Colonic mucosa (tissue), 4 donors: ENCODE measurements at places on chromosomes 11 and 22. TPM values are rescaled to one million over a fixed set of nuclear protein-coding genes. Genes with fewer than 3 reads are reported as not detected.

Gene NLRP10
- total RNA-seq, result not detected

Gene SYT9
- 0.07 TPM for total RNA-seq

Gene CADM1
- 5.2 TPM for total RNA-seq

Gene GPR137
- 58.8 TPM for total RNA-seq

- DNase-seq, result no peak
- no peaks in the 10 kb centered on the region for H3K4me1 ChIP-seq
- no peak overlapping the region for H3K4me3 ChIP-seq
- no peaks in the 10 kb centered on the region for H3K36me3 ChIP-seq
- no peak overlapping the region for H3K27ac ChIP-seq
Observed at GRCh38 chr11:122069707-122070360, 46.2 kb downstream of the BLID start.

DNA sequence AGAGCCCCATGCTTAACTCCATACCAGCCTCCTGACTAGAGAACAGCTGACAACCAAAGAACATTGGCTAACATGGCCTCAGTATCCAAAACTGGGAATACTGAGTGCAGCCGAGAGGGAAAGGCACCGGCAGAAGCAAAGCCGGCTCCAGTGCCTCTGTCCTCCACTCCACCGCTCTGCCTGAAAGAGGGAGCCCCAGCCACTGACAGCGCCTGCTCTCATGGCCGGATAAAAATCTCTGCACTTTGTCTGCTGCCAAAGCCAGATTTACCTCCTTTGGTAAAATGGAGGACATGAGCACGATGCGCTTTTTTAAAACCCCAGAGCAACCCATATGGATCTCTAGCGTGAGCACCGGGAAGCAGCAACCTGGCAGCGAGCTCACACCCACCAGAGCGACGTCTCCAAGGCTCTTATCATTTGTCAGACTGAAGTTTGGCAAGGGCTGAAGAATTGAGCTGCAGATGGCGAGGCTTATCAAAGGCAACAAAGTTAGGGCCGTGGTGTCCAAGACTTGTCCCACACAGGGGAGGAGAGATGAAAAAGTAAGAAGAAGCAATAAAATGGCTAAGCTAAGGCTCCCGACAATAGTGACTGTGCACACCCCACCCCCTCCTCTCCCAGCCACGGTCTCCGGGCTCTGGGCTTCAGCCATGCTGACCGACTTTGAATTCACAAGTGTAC, 71.4 kb downstream of the EFCAB6 start:
- no peaks in the 10 kb centered on the region for H3K4me1 ChIP-seq
- no peaks in the 10 kb centered on the region for H3K27me3 ChIP-seq
- H3K36me3 ChIP-seq, result no peaks in the 10 kb centered on the region

- DNase-seq, result no peak
- no peaks in the 10 kb centered on the region for H3K4me1 ChIP-seq
- H3K27ac ChIP-seq, result no peak overlapping the region
- no peaks in the 10 kb centered on the region for H3K36me3 ChIP-seq
Observed at GRCh38 chr11:94604482-94604881, 37.3 kb downstream of the PIWIL4 start.

GRCh38 chr11:111570796-111571195, 30.3 kb downstream of the LAYN start:
- H3K36me3 ChIP-seq, result no peaks in the 10 kb centered on the region
- H3K4me1 ChIP-seq, result no peaks in the 10 kb centered on the region
- H3K4me3 ChIP-seq, result no peak overlapping the region
- DNase-seq, result no peak

DNA sequence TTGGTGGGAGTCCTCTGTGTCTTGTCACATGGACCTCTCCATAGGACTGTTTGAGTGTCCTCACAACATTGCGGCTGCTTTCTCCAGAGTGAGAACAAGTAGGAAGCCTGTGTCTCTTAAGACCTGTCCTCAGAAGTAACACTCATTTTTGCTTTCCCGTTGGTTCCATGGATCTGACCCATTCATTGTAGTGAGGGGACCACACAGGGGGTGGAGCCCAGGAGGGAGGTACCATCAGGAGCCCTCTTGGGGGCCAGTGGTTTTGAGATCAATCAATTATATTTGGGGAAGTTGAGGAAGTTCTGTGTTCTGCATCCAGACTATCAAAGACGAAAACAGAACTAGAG, 5.4 kb upstream of the ELFN2 start:
- no peaks in the 10 kb centered on the region for H3K4me1 ChIP-seq
- H3K36me3 ChIP-seq, result no peaks in the 10 kb centered on the region
- no peak overlapping the region for H3K27ac ChIP-seq
- H3K4me3 ChIP-seq, result no peak overlapping the region
- peaks cover 13% of the 10 kb centered on the region for H3K27me3 ChIP-seq
- no peak for DNase-seq

GRCh38 chr11:17775507-17776211, 41.1 kb downstream of the KCNC1 start:
- H3K4me1 ChIP-seq, result no peaks in the 10 kb centered on the region
- H3K36me3 ChIP-seq, result no peaks in the 10 kb centered on the region
- DNase-seq, result no peak

- no peak overlapping the region for H3K4me3 ChIP-seq
- no peak for DNase-seq
- no peak overlapping the region for H3K27ac ChIP-seq
- no peaks in the 10 kb centered on the region for H3K4me1 ChIP-seq
- H3K27me3 ChIP-seq, result no peaks in the 10 kb centered on the region
Observed at GRCh38 chr11:83648610-83649527, 362.7 kb upstream of the CCDC90B start.

GRCh38 chr11:61912991-61913698, 4.2 kb downstream of the RAB3IL1 start:
- H3K4me3 ChIP-seq, result no peak overlapping the region
- H3K36me3 ChIP-seq, result no peaks in the 10 kb centered on the region
- H3K27me3 ChIP-seq, result peaks cover 11% of the 10 kb centered on the region
- no peak overlapping the region for H3K27ac ChIP-seq
- H3K4me1 ChIP-seq, result no peaks in the 10 kb centered on the region

- no peak overlapping the region for H3K4me3 ChIP-seq
- H3K36me3 ChIP-seq, result no peaks in the 10 kb centered on the region
- H3K4me1 ChIP-seq, result no peaks in the 10 kb centered on the region
- DNase-seq, result no peak
- no peak overlapping the region for H3K27ac ChIP-seq
Observed at GRCh38 chr22:26601726-26602125, 11.8 kb upstream of the TPST2 start.

GRCh38 chr11:65311170-65311678, 3.4 kb upstream of the CDC42EP2 start:
- no peaks in the 10 kb centered on the region for H3K36me3 ChIP-seq
- no peak for DNase-seq
- H3K4me1 ChIP-seq, result peaks cover 18% of the 10 kb centered on the region
- no peaks in the 10 kb centered on the region for H3K27me3 ChIP-seq

DNA sequence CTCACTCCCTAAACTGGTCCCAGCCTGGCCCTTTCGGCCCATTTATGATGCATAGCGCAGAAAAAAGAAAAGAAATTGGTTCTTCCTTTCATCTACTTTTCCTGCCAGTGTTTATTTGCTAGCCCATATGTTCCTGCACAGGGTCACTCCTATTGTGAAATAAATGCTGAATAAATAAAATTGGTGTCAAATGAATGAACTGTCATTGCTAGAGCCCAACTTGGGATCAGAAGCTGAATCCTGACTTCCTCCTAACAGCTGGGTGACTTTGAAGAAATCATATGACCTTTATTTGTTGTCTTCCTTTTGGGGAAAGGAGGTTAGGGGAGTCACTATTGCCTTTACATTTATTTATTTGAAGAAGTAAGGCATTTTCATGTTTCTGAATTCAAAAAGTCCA, 92.0 kb downstream of the PRR5L start:
- H3K27me3 ChIP-seq, result no peaks in the 10 kb centered on the region
- H3K36me3 ChIP-seq, result no peaks in the 10 kb centered on the region
- H3K4me3 ChIP-seq, result no peak overlapping the region
- no peak for DNase-seq
- H3K27ac ChIP-seq, result no peak overlapping the region

DNA sequence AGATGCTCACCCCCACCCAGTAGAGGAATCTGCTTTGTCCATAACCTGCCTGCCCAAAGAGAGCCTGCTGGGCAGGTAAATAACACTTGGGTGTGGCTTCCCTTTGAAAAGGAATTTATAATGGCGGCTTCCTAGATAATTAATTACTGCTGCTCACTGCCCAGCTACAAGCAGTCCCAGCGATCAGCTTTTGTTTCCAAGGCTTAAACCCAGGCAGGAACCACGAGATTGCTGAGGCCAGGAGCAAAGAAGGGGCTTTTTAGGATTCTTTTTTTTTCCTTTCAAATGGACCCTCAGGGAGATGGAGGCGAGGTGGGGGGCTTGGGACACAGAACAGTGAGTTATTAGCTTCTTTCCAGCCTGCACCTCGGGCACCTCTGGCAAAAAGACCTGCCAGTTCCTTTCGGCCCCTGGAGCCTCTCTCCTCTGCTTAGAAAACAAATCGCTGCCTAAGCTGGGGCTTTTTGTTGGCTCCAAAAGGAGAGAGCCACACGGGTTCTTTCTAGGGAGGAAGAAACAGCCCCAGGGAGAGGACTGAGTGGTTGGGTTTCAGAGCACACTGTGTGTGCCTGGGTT, 107.2 kb downstream of the TSPAN18 start:
- no peak overlapping the region for H3K4me3 ChIP-seq
- H3K27me3 ChIP-seq, result no peaks in the 10 kb centered on the region
- H3K4me1 ChIP-seq, result no peaks in the 10 kb centered on the region
- no peak for DNase-seq

DNA sequence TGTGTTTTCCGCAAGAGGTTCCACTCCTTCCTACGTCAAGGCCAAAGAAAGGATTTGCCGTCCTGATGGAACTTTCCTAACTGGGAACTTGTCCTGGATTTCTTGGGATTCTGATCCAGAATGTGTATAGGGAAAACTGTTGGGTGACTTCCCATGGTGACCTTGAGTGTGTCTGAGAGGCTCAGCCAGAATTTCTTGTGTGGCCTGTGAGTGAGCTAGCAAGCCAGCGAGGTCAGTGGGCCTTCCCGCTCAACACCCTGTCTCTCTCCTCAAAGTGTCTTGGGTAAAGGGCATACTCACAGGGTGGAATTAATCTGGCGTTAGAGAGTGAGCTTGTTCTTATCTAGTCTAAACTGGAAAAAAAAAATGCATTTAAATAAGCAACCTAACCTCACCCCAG, 20.4 kb downstream of the ZNRF3 start:
- no peak for DNase-seq
- no peaks in the 10 kb centered on the region for H3K27me3 ChIP-seq
- H3K27ac ChIP-seq, result no peak overlapping the region
- no peaks in the 10 kb centered on the region for H3K4me1 ChIP-seq
- no peaks in the 10 kb centered on the region for H3K36me3 ChIP-seq

DNA sequence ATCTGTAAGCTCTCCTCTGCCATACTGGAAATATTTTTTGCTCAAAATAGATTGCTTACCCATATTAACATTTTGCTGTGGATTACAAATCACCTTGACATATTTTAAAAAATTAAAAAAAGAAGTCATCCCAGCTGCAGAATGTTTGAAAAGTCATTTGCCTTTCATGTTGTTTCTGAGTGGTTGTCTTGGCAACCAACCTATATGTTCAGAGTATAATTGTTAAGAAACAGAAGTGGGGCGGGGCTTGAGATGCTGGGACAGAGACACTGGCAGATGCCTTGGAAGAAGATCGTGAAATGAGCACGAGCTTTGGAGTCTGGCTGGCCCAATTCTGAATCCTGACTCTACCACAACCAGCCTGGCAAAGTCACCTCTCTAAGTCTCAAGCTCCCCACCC, 348.2 kb downstream of the LARGE1 start:
- no peaks in the 10 kb centered on the region for H3K36me3 ChIP-seq
- H3K27me3 ChIP-seq, result no peaks in the 10 kb centered on the region
- H3K4me1 ChIP-seq, result no peaks in the 10 kb centered on the region
- no peak overlapping the region for H3K4me3 ChIP-seq
- DNase-seq, result no peak

- no peak overlapping the region for H3K27ac ChIP-seq
- no peak overlapping the region for H3K4me3 ChIP-seq
- DNase-seq, result no peak
Observed at GRCh38 chr11:12906501-12906900, 102.6 kb upstream of the RASSF10 start.
